Left lung (tissue), 14 donors: ENCODE measurements at places on chromosomes 1 and 21.
A peak's percentile ranks its signal among the peaks of the same experiment; 100 is the strongest.

- DNase-seq, result no peak
These were observed 43.8 kb downstream of the XPR1 start for GRCh38 chr1:180675586-180675985.

DNA sequence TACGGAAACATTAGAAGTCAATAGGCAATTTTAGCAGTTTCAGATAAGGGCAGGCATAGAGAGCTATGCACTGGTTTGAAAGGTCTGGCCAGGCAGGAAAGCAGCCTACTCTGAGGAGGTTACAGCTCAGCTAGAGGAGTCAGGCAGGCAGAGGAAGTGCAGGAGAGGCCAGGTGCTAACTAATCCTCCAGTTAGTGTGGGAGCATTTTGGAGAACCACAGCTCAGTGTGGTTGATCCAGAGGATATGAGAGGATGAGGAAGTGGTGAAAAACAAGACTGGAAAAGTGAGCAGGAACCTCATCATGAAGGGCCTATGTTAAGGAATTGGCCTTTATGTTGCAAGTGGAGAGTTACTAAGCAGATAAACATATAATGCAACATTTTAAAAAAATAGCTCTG, 282.4 kb upstream of the SGIP1 start:
- DNase-seq, result no peak

- DNase-seq, result peak; percentile 76
These were observed 66.0 kb downstream of the OBSCN start for GRCh38 chr1:228273720-228274451.

DNA sequence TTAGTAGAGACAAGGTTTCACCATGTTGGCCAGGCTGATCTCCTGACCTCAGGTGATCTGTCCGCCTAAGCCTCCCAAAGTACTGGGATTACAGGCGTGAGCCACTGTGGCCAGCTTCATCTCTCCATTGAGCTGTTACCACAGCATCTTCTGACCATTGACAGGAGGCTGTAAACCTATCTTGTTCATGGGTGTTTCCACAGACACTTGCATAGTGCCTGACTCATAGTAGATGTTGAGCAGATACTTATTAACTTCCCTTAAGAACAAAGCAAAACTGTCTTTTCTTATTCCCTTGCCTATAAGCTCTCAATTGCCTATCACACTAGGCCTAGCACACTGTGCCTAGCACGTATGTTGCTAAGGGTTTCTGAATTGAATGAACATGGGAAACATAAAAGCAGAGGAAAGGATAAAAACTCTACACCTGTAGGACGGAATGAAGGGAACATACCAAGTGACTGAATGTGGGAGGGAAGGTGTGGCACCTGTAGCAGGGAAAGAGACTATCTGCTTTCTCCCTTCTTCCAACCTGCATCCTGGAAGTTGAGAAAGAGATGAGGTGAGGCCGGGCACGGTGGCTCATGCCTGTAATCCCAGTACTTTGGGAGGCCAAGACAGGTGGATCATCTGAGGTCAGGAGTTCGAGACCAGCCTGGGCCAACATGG, 1.2 kb upstream of the C1orf54 start:
- no peak for DNase-seq
